ENCODE measurements at places on chromosomes 6 and 20. TPM values are rescaled to one million over a fixed set of nuclear protein-coding genes. Genes with fewer than 3 reads are reported as not detected.

OR12D3 gene
- total RNA-seq = not detected

FAM184A gene
- total RNA-seq = 0.17 TPM

FYN gene
- total RNA-seq = 37.3 TPM

NOTCH4 gene
- 2.0 TPM for total RNA-seq

LST1 gene
- not detected for total RNA-seq

FLRT3 gene
- 1.5 TPM for total RNA-seq

C6orf52 gene
- 0.89 TPM for total RNA-seq

CDC25B gene
- 98.1 TPM for total RNA-seq

KATNA1 gene
- 17.2 TPM for total RNA-seq

PRKN gene
- 0.89 TPM for total RNA-seq

UNC5CL gene
- total RNA-seq = 0.15 TPM

ADGRG6 gene
- total RNA-seq = 7.9 TPM

TREML2 gene
- not detected for total RNA-seq

SOX12 gene
- 16.0 TPM for total RNA-seq

NKX2-4 gene
- total RNA-seq = not detected

HEBP2 gene
- total RNA-seq = 40.3 TPM

RNF114 gene
- 140 TPM for total RNA-seq

DNAH8 gene
- total RNA-seq = not detected

MYH7B gene
- 0.15 TPM for total RNA-seq

ZC2HC1B gene
- total RNA-seq = not detected

BNIP5 gene
- total RNA-seq = not detected

CD40 gene
- total RNA-seq = 4.4 TPM

NKX2-2 gene
- total RNA-seq = not detected

PTCHD4 gene
- total RNA-seq = 0.34 TPM

LY6G5C gene
- 2.2 TPM for total RNA-seq

PIGT gene
- total RNA-seq = 91.5 TPM

PTGIS gene
- 0.15 TPM for total RNA-seq

ENPP3 gene
- total RNA-seq = 1.5 TPM

FAM120B gene
- total RNA-seq = 10.4 TPM

TMEM30A gene
- 48.3 TPM for total RNA-seq

TCF21 gene
- total RNA-seq = 9.8 TPM

NRN1 gene
- not detected for total RNA-seq

ZNF217 gene
- total RNA-seq = 12.1 TPM

TMEM151B gene
- total RNA-seq = not detected

SYTL3 gene
- total RNA-seq = 0.84 TPM

AGER gene
- total RNA-seq = 1.0 TPM

HTR1E gene
- not detected for total RNA-seq

GTSF1L gene
- not detected for total RNA-seq

Measured in bronchus fibroblast of lung (primary cell).